ENCODE measurements at places on chromosomes 3 and 15. TPM values are rescaled to one million over a fixed set of nuclear protein-coding genes. Genes with fewer than 3 reads are reported as not detected.

Gene ICE2
- 29.6 TPM for total RNA-seq

Gene SYNPR
- total RNA-seq: 10.4 TPM

Gene PROK2
- total RNA-seq: 0.37 TPM

Gene TM2D3
- total RNA-seq: 39.2 TPM

Gene HYAL2
- 103 TPM for total RNA-seq

Gene BTLA
- total RNA-seq: 0.50 TPM

Gene PSTPIP1
- 6.1 TPM for total RNA-seq

Gene NBEAL2
- 23.9 TPM for total RNA-seq

Gene PCBP4
- 49.1 TPM for total RNA-seq

Gene SLC24A5
- not detected for total RNA-seq

Gene COL8A1
- 19.4 TPM for total RNA-seq

Gene TGM5
- total RNA-seq: not detected

Gene WDR53
- total RNA-seq: 8.8 TPM

Gene PLSCR2
- total RNA-seq: not detected

Gene PTX3
- 1.3 TPM for total RNA-seq

Gene CD200
- total RNA-seq: 6.7 TPM

Gene TEX55
- not detected for total RNA-seq

Gene DOCK3
- total RNA-seq: 3.8 TPM

DNA sequence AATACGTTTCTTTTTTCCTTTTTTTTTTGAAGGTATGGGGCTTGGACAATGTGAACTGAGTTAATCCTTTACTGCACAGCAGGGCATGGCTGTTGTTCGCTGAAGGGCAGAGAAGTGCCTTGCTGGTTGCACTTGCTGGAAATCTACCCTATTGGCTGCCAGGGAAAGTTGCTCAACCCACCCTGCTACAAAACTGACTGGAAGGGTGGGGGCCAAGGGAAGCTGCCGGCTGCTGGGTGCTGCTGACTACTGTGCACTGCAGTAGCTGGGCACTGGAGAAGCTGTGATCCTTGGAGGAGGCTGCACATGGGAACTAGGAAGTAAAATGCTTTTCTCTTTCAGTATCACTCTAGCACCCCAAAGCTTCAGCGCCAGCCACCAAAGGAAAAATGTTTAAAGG, 70.5 kb downstream of the ETV5 start:
- no peak for DNase-seq

- no peak for DNase-seq
Measured at GRCh38 chr3:46065750-46066256, 38.5 kb upstream of the XCR1 start.

GRCh38 chr3:4981294-4981664, 2.0 kb downstream of the BHLHE40 start:
- DNase-seq: no peak

DNA sequence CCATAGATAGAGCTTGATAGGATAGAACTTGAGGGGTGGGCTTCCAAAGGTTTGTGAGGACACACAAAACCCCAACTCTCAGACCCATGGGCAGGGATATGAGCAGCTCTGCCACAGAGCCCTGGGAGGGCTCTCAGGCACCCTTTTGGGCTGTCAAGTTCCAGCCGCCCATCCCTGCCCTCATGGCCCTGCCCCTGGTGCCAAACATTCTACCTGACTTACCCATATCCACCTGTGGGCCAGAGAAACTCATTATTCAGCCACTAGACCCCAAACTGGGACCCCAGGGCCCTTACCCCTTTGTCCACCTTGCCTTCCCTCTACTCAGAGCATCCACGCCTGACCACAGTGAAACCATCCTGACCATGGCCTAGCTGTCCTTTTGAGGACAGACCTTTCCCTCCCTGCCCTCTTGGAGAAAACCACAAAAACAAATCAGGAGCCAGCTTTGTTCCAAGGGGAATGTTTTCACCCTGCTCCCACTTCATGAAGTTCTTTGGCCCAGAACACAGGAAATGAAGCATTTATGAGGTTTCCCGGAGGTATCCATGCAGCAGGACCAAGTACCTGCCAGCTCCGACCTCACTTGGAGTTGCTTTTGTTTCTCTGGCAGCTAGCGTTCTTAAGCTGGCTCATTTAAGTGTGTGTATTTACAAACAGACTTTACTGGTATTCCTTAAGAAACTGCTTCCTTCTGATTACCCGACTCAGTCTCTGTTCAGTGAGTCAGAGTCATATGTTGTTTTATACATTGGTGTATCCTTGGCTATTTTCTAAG, 34.2 kb upstream of the GALNT15 start:
- DNase-seq: peak; percentile 39

DNA sequence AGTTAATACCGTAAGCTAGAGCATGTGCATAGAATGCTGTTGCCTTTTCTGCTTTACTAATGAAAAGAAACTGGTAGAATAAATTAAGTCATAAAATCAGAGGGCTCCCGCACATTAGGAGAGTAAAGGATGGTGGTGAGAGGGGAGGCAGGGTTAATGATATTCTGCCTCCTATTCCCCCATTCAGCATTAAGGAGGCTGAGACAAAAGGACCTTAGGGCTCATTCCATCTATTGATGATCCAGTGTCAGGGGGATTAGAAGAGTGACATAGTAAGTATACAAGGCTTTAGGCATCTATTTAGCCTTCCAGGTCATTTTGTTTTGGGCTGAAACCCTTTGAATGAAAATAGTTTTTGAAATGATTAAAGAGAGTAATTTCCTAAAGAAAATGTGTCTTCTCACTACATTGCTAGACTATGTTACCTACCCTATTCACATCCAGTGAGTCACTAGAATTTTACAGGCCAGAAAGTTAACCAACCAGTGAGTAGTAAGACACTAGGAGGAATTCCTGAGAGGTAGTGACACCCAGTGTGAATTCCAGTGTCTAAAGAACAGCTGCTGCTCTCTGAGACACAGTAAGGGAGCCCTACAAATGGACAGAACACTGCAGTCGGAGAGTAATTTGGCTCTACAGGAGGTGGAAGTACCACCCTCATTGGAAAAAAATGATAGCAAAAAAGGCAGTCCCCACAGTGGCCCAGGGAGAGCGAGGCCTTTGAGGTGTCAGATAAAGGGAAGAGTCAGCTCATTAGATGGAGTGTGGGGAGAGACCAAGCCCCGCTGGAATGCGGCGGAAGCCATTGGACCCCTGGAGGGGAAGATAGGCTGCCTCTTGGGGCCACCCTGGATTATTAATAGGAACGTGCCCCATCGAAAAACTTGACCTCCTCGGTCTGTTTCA, 67.6 kb downstream of the TUSC7 start:
- no peak for DNase-seq

DNA sequence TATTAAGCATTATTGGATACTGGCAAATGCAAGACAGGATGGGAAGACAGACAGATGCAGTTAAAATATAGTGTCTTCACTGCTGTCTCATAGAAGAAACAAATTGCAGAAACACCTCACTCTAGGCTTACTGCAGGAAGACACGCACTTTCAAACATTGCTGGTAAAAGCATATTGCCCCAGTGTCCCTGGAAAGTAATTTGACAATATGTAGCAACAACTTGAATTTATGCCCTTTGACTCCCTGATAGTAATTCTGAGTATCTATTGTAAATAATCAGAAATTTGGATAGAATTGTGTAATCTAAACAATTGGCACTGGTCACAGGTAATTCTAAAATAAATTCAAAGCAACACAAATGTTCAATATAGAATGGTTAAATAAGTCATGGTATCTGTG, 62.0 kb downstream of the MSL2 start:
- no peak for DNase-seq

DNA sequence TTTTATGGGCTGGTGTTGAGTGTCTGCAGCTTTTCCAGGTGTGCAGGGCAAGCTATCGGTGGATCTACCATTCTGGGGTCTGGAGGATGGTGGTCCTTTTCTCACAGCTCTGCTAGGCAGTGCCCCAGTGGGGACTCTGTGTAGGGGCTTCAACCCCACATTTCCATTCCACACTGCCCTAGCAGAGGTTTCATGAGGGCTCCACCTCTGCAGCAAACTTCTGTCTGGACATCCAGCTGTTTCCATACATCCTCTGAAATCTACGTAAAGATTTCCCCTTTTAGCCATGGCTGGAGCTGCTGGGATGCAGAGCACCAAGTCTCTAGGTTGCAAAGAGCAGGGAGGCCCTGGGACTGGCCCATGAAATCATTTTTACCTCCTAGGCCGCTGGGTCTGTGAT, 11.6 kb downstream of the RFX7 start:
- no peak for DNase-seq

- no peak for DNase-seq
Measured at GRCh38 chr3:10353661-10354360, 32.9 kb upstream of the SEC13 start.

DNA sequence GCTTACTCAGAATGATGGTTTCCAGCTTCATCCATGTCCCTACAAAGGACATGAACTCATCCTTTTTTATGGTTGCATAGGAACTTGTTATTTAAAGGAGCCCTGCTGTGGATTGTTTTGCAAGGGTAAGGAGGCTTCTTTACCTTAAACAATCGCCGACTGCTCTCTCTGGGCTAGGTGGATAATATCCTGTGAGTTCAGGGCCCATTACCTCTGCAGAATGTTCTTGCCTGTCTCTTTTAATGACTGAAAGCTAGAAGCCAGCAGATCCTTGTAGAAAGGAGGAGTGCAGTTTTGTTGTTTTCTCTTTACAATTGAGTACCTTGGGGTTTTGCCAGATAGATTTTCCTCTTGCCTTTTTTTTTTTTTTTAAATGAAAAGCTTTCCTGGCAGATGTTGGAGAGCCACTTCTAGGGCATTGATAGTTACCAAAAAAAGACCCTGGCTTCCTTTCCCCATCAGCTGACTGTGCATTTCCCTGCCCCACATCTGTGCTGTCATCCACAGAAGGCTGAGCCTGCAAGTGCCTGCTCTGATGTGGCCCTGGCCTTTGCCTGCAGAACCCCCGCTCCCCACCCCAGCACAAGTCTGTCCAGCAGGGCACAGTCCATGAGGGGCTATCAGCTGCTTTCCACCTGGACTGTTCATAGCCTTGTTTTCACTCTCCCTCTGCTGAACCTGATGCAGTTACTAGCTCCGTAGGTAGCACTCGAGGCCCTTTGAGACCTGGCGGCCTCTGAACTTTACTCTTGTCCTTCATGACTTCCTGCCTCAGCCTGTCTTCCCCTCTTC, 113.1 kb downstream of the CHCHD6 start:
- no peak for DNase-seq

DNA sequence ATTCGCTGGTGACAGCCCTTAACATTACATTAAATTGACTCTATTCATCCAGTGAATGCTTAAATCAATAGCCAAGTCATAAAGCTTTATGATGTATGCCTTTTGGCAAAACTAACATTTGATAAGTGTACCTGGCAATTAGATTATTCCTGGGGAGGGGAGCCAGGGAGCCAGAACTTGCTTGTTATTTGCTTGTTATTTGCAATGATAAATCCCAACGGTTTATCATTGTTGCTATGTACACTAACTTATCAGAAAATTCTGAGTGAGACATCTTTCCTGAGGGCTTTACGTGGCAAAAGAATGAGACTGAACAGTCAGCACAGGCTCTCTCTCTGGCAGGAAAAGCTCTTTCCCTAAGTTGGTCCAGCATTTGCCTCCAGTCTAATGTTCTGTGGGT, 35.8 kb upstream of the FBN1 start:
- DNase-seq: no peak

- no peak for DNase-seq
Measured at GRCh38 chr15:57606816-57607215, 15.1 kb downstream of the MYZAP start.

GRCh38 chr3:102255736-102256135, 179.1 kb upstream of the ZPLD1 start:
- no peak for DNase-seq

GRCh38 chr3:99678896-99679295, 40.5 kb downstream of the COL8A1 start:
- no peak for DNase-seq

DNA sequence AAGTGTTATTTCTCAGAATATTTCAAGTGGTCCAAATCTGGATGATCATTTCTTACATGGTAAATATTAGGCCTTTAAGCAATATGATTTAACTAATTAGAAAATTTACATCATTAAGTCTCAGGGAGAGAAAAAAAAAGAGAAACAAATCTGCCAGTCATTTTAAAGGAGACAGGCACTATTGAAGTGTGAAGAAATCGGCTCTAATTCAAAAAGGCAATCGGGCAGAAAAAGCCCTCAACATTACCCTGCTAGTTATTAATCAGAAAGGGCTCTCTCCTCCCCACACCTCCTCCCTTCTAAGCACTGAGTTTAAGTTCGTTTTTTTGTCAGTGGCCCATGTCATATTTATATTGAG, 215.9 kb downstream of the MEIS2 start:
- no peak for DNase-seq

- DNase-seq: no peak
Measured at GRCh38 chr3:55564726-55565125, 77.6 kb upstream of the WNT5A start.

DNA sequence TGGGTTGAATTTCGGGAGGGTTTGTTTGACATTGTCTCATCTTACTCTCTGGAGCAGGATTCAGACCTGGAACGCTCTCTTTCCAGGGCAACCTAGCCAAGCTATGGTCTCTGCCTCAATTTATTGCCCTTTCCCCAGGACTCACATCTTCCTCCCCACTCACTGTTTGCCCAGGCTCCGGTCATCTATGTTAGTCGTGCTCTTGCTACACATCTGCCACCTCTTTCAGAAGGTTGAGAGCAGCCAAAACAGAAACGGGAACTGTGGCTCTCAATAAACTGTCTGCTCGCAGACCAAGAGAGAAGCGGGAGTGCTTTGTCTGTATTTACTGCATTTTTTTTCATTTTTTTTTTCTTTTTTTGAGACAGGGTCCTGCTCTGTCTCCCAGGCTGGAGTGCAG, 81.6 kb downstream of the ST6GAL1 start:
- DNase-seq: no peak

GRCh38 chr3:138949445-138950005, 2.5 kb downstream of the FOXL2NB start:
- DNase-seq: no peak

DNA sequence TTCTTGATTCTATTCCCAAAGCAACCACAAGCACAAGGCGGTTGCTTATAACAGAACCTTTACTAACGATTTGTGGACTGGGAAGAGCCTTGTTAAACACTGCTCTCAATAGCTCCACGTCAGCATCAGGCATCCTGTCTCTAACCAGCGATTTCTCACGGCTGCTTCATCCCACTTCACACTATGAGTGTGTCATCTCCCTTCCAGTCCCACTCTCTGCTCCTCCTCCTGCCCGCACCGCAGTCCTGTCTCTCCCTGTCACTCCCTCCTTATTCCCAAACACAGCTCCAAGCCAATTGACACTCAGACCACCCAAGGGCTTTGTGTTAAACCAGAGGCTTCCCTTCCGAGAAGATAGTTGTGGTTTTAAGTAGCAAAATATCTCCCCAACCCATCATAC, 94.8 kb downstream of the ABHD5 start:
- no peak for DNase-seq

- DNase-seq: no peak
Measured at GRCh38 chr3:153290268-153291015, 128.4 kb downstream of the RAP2B start.
